ENCODE measurements at places on chromosomes 6 and 20.

DNA sequence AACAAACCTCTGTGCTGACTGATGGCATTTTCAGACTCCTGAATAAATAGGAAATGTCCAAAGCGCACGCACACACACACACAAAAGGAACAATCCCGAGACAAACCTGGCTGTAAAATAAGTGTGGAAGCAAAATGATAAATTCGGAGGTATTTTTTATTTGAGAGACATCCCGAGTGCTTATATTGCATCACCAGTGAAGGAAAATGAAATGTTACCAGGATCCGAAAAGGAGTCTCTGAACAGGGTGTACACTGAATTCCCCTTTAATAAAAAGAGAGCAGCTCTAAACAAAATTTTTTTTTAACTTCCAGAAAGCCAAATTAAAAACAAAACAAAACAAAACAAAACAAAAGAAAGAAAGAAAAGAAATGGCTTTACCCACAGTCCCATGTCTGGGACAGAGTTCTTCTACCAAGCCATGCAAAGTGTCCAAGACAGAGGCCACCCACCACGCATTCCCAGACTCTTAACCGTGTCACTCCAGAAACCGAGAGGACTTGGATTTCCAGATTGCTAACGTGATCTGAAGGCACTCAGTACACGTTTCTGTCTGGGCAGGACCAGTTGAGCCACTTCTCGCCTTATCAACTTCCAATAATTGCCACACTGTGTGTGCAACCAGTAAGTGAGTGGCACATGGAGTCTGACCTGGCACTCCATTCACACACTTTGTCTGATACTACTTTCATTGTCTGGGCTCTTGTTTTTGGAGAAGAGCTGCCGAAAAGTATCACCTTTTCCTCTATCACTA is 817 bp downstream of the ME1 start:
- DNase-seq = no peak

DNA sequence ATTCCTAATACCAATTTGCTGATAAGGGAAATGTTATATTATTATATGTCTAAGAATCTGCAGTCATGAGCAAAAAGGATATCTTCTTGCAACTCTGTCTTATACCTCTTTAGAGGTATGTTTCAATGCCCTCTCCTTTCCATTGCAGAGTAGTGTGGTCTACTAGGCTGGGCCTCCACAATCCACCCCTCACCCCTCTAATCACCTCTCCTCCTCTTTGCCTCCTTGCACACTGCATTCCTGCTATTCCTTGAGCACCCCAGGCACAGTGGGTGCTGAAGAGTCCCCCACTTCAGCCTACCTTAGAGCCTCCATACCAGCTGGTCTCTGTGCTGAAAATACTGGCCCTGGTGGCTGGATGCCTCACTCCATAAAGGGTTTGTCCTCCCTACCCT is 26.9 kb downstream of the ARMC2 start:
- DNase-seq = no peak

DNA sequence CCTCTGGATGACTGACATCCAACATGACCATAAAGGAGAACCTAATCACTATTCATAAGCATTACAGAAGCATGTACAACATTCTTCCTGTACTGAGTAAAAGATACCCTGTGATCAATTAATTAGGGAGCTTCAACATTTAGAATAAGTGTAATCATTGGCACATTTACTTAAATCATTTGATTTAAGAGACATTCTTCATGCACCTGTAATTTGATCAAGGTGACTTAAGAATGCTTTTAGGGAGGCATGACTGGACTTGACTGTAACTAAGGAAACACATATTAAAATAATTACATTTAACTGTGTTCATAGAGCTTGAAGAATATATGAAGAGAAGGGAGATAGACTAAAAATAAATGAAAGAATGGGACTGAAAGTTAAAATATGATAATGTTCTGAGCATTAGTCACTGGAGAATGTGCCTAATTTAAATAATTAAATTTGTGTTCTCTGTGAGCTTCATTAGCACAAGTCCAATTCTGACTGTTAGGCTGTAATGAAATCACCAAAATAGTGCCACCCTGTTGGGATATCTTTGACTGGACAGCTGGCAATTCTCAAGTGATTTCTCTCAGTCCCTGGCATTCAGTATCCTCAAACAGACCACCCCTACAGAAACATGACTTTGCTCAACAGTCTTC is 295.5 kb upstream of the ADGRB3 start:
- DNase-seq = no peak

DNA sequence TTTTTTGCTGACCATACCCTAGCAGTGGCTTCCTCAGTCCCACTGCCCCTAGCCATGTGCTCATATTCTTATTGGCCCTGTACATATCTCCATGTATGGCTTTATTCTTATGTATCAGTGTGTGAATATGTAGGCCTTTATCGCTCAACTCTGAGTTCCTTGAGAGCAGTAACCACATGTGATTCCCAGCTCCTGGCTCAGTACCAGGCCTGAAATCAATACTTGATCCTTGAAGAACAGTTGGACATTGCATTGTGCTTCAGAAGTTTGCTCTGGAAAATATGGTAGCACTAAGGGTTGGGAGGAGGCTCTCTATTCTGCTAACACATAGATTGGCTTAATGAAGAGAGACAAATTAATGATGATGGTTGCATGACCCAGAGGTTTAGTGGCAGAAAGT is 118.8 kb upstream of the FERMT1 start:
- no peak for DNase-seq

GRCh38 chr20:5127204-5127858 is 523 bp downstream of the CDS2 start:
- no peak for DNase-seq

GRCh38 chr20:3283222-3283820 is 44.3 kb upstream of the SLC4A11 start:
- DNase-seq = no peak

DNA sequence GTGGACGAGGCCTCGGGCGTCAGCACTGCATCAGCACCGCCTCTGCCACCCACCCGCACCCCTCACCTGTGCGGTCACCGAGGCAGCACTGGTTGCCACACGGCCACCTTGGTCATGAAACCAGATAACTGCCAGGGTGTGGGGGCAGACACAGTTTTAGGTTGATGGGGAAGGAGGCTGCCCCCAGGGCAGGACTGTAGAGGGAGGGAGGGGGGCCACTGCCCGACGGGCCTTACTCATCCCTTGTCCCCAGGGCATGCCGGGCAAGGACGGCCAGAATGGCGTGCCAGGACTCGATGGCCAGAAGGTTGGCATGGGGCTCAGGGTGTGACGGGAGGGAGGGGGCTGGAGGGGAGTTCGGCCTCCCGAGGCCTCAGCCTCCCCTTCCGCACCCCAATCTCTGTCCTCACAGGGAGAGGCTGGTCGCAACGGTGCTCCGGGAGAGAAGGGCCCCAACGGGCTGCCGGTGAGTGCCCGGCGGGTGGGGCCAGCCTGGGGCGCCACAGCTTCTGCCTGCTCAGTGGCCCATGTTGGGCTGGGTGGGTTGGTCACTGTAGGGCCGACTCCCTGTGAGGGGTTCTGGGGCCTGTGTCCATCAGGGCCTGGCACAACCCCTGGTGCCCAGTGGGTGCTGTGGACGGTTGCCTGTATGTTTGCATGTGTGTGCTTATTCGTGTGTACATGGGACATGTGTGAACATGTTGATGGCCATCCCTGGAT is 11.8 kb downstream of the COL9A3 start:
- DNase-seq = no peak

DNA sequence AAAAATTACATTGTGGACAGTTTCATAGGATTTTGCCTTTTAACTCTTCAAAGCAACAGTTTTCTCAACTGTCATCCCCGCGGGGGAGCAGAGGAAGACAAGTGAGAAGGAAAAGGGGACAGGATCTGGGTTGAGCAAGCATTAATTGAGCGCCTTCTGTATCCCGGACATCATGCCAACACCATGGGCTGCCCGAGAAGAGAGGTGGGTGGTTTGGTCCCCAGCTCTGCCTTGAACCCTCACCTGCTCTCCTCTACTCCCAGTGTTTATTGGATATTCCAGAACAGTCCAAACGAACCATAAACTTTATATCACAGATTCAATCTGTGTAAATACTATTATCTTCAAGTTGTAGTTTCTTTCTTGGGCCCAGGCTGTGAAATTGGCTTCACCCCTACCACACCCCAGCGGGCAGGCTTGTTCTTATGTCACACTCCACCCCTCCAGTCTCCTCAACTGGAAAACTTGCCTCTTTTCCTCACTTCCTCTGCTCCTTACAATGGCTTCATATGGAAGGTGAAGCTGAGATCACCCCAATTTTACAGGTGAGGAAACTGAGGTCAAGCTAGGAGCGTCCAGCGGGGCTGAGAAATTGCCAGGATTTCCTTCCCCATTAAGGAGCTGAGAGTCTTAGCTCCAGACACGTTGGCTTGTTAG is 6.0 kb downstream of the PCK1 start:
- DNase-seq = no peak

GRCh38 chr6:139337830-139338229 is 36.6 kb downstream of the CITED2 start:
- no peak for DNase-seq

- no peak for DNase-seq
Measured at GRCh38 chr6:86934365-86934764, 3.0 kb upstream of the HTR1E start.

DNA sequence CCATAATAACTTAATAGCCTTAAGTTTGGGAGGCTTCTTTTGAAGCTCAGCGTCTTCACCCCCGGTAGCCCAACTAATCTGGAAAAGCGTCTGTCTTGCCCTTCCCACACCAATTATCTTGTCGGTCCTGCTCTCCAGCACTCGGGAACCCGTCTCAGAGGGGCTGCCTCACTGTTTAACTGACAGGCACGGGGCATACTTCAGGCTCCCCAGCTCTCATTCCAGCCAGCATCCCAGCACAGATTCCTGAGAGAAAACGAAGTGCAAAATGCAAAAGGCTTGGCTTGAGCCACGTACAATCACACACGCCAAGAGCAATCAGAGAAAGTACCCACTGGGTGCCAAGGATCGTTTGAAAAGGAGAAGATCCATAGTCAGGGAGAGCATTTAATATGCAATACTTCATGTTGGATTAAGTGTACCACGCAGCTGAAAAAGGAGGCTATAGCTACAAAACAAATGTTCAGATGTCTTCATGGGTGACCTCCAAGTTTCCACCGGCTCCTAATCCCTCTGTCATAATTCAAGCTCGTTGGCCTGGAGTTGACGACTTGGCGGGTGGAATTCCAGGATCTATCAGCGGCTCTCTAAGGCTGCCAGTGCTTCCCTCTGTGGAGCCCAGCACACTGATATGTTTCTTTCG is 53.7 kb upstream of the STX16 start:
- no peak for DNase-seq

DNA sequence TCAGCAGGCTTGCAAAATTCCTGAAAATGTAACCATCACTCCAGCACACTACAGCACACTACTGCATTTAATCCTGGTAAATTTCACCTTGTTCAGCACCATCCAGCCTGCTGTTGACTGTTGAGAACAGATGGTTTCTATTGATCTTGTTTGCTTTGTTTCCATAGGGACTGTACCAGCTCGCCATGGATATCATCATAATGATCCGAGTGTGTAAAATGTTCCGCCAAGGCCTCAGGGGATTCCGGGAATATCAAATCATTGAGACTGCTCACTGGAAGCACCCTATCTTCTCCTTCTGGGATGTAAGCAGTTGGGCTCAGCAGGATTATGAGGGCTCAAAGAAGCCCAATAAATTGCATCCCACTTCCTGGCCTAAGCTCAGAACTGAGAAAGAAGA is 4.1 kb downstream of the CNBD2 start:
- no peak for DNase-seq

- DNase-seq = no peak
Measured at GRCh38 chr6:8674126-8674525, 238.8 kb upstream of the SLC35B3 start.

- DNase-seq = no peak
Measured at GRCh38 chr20:7136886-7137285, 369.4 kb downstream of the BMP2 start.

DNA sequence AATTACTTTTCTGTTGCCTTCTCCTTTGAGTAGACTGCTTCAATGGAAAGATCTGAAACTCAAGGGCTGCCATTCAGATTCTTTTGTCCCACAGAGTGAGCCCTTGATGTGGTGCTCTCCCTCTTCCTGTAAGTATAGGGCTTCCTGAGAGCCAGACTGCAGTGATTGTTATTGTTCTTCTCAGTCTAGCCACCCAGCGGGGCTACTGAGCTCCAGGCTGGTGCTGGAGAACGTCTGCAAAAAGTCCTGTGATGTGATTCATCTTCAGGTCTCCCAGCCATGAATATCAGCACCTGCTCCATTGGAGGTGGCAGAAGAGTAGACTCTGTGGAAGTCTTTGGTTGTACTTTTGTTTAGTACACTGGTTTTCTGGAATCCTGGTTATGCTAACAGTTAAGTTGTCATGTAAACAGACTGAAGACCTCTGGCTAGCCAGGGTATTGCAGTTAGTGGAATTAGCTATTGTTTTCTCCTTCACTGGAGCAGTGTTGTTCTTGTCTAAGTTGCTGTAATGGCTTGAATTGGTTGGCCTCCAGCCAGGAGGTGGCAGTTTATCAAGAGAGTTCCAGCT is 240.9 kb downstream of the COL12A1 start:
- DNase-seq = no peak

GRCh38 chr6:127515794-127516661 is 3.1 kb downstream of the MTCL3 start:
- no peak for DNase-seq

GRCh38 chr20:13661070-13661685 is 22.4 kb upstream of the TASP1 start:
- no peak for DNase-seq

GRCh38 chr6:81744131-81744530 is 8.3 kb downstream of the TENT5A start:
- no peak for DNase-seq

DNA sequence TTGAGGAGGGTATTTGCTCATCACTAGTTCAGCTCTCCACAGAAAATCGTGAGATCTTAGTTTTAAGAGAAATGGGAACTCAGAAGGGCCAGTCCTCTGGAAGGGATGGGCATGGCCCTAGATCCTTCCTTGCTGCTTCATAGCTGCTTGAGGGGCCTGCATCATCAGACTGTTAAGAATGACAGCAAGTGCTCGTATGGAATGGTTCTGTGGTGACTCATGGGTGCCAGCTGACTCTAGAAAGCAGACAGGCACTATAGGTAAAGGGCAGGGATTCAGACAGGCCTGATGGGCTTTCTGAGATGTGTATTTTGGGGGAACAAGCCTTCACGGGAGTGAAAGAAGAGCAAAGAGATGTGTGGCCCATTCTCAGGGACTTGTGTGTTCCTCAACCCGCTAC is 90.8 kb downstream of the MYLK4 start:
- no peak for DNase-seq

DNA sequence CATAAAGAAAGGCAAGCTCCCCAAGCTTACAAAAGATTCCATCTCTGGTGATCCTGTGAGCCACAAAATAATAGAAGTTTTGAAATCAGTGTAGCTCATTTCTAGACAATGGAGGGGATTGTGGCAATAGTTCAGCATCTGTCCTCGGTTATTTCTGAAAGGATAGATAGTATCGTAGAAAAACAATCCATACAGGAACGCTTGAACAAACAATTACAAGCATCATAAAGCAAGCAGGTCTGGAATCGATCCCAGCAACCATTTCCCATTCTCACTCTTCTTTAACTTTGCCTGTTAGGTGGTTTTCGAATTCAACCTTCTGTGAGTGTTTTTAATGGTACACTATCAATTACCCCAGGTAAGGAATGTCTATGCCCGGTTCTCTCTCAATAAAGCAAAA is 931.1 kb downstream of the KIF16B start:
- DNase-seq = no peak

Data from AG09309 (cell line).